Stimulated activated CD8-positive, alpha-beta memory T cell treated with anti-CD3 and anti-CD28 coated beads, Interleukin-4, amount 100 ng/mL, for 1 hour (primary cell): ENCODE measurements at places on chromosomes 5 and 9.

DNA sequence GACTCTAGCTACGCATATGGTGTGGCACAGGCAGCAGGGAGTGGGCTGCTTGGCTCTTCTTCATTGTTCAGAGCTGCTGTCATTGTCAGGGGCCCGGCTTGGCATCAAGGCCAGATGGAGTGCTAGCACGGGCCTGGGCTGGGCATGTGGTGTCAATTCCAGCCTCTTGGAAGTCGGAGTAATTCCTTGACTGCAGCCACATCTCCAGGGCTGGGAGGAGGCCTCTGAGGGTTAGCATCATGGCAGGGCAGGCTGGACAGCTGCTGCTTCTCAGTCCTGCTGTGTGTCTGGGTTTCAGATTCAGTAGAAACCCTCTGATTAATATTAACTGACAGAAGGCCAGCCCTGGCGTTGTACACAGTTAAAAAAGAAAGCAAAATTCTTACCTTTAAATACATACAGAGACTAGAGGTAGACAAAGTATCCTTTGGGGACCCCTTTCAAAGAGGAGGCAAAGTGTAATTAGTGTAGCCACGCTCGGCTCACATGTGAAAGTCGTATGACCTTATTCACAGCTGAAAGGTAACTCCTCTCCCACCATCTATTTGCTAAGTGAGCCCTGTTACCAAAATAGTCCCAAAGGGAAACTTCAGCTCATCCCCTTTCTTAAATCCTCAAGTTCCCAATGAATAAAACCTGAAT, 126.4 kb downstream of the DOCK2 start:
- DNase-seq = no peak

DNA sequence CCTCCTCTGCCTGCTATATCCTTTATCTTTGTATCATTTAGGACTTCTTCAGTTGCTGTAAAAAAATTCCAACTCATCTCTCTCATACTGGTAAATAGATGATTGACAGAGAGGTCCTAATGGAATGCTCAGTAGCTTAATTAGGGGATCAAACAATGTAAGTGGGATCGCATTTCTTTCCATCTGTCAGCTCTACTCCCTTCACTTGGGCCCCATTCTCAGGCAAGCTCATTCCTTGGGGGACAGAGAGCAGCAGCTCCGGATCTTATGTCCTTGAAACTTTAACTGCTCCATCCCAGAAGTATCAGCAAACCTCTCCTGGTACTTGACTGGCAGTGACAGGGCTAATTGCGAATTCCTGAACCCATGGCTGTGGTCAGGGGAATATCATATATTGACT, 146.7 kb downstream of the YTHDC2 start:
- no peak for DNase-seq

- no peak for DNase-seq
Observed at GRCh38 chr9:114059047-114059803, 18.9 kb downstream of the AMBP start.

GRCh38 chr9:97940741-97941140, 2.8 kb upstream of the HEMGN start:
- DNase-seq = no peak

- no peak for DNase-seq
Observed at GRCh38 chr5:116571568-116572349, 2.9 kb downstream of the SEMA6A start.

GRCh38 chr9:22064957-22065356, 55.9 kb upstream of the CDKN2B start:
- DNase-seq = no peak

- no peak for DNase-seq
Observed at GRCh38 chr9:123453076-123453667, 97.2 kb downstream of the CRB2 start.

GRCh38 chr9:93261735-93262523, 78.0 kb downstream of the WNK2 start:
- no peak for DNase-seq

DNA sequence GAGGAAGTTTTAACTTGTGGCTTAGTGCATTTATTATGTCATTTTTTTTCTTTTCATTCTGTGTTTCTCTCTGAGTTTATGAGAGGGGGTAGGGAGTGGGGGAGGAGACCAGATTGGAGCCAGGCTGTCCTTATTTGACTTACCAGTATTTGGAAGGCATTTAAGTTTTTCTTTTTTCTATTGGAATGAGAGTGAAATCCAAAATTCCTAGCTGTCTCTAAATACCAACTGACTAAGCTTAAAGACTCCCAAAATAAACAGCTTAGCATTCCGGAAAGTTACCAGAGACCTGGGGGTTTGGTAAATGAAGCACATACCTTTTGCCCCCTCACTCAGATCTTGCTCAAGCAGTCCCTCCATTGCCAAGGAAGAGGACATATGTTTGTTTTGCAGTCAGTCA, 581.9 kb upstream of the BRINP1 start:
- DNase-seq = no peak

- no peak for DNase-seq
Observed at GRCh38 chr9:14220256-14220655, 93.7 kb downstream of the NFIB start.

DNA sequence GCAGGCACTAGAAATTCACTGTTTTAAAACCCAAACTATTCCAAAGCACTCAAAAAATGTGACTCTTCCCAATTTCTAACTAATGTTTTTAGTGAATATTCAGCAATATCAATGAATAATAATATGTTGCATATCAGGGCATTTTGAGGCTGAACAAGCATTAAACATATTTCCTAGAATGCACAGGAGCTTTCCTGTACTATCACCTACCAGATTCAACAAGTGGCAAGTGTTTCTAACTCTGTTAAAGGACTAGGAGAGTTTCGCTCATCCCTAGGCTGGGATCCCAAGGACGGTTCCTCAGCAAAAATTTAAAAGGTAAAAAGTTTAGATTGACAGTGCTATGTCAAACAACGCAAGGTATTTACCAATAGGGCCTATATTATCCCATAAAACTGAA, 21.0 kb downstream of the GNE start:
- no peak for DNase-seq

DNA sequence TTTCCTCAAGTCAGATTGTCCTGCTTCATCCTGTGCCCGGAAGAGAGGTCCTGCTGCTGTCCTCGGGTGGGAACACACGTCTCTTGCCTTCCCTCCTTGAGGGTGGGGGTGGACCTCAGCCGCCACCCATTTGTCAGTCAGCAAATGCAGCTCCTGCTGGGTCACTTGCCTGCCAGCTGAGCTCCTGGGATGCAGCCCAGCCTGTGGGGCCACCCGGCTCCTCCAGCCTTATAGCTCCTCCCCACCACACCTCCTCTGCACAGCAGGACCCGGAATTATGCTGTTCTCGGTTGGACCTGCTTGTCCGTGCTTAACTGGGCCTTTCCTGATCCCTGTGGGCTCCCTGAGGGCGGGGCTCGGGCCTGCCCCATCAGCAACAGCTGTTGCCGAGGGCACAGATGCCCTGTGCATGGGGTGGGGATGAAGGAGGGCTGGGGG, 52.7 kb downstream of the RXRA start:
- no peak for DNase-seq

DNA sequence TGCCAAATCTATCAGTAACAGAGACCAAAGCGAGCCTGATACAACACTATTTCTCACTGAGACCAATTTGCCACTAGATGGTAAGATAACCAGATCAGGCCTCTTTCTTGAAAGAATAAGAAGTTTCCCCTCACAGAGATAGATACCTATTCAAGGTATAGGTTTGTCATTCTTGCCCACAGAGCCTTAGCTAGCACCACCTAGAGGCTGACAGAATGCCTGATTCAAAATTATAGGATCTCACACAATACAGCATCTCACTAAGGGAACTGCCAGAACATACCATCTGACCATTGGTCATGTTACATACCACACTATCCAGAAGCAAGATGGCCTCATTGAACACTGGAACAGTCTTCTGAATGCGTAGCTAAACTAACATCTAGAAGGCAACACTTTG, 166.6 kb upstream of the HCN1 start:
- no peak for DNase-seq

DNA sequence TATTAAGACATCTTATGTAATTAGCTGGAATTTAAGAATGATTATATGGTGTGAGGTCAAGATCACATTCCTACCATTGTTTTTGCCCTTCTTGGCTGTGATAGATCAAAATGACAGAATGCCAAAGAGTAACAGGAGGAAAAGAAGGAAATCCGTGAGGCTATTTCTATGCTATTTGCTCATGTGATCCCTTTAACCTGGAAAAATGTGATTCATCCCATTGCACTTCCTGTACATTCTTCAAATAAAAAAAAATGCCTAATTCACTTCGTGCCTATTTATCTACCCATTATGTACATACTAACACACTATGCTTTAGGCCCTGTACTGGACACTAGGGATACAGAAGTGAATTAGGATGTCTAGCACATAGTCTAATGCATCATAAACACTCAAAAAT, 154.1 kb upstream of the PAPPA start:
- DNase-seq = no peak

DNA sequence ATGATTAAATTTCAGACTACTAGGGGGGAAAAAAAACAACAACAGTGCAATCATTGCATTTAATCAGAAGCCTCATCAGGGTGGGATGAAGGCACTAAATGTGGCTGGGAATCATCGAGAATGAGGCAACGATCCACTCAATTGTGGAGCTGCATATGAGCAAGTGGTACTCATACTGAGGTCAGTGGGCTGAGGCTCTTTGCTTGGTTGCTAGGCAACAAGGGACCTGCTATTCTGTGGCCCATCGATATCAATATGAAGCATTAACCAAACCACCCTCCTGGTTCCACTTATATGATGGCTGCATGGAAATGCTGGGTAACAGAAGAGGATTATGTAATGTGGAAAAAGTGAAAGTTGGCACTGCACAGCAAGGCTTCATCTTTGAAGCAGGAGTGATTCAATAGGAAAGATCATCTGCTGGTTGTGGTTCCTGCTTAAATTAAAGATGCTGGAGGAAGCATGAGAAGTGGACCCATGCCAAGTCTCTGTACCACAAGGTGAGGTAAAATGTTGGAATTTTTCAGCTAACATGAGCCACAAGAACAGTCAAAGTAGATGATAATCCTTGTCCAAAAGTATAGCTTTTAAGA, 159.8 kb upstream of the HMHB1 start:
- DNase-seq = no peak

GRCh38 chr5:154834053-154834452, 16.4 kb downstream of the FAXDC2 start:
- DNase-seq = no peak

DNA sequence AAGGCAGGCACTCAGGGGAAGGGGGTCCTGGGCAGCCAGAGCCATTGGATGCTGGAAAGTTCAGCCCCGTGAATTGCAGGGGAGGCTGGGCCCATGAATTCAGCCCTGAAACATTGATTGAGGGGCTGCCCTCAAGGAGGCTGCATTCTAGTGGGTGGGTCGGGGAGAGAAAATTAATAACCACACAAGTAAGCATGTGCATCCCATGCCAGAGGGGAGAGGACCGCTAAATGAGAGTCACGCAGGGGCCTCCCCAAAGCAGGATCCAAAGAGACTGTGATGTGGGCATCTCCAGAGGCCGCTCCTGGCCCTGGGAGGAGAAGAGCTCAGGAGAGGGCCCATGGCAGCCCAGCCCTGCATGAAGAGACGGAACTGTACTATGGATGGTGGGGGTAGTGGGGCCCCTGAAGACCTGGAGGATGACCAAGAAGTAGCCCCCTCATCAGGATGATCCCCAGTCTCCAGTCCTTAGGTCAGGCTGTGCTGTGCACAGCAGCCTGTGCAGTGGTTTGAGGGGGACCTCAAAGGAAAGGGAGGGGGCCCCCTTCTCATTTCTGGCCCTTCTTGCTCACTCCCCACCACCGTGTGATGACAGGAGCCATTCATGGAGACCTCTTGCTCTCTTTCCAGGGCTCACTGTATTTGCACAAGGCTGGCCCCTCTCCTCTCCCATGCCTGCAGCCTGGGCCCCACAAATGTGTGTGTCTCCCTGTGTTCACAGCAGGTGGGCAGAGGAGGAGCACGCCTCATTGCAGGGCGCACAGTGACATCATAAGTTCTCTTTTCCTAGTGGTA, 233.6 kb upstream of the IRX1 start:
- DNase-seq = no peak
